ENCODE measurements at places on chromosomes 7 and 10.

DNA sequence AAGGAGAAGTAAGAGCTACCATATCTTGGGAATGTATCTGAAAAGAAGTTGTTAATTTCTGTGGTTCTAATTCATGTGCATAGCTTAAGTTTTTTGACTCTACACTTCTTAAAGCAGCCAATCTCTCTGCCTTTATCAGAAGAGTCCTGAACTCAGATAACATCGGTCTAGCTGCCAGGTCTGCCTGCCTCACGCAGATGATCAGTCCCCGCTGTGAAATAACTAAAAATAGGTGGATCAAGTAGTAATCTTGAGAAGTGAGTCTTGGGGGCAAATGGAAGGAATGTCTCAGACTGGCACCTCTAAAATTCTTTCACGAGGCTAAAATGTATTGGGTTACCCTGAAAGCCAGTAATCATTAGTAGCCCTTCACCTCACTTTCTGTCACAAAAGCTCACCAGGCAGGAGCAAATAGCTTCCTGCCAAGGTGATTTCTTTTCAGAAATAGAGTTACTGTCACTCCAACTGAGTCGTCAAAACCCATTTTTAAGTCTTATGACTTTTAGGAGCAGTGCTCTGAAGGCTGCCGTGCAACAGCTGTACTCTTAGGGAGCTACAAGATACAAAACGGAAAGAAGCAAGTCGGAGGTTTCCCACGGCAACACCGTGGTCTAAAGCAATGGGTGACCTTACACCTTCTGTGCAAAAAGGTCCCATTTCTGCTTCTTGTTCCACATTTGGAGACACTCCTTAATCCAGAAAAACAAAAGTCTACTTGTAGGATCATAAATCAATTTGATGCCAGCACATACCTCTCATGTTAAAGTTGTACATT lies 85.2 kb downstream of the ABCB5 start:
- DNase-seq: no peak

- no peak for DNase-seq
These were observed 45.8 kb upstream of the PRSS58 start for GRCh38 chr7:142303650-142304049.

- DNase-seq: no peak
These were observed 446.5 kb upstream of the NRP1 start for GRCh38 chr10:33780961-33781360.

DNA sequence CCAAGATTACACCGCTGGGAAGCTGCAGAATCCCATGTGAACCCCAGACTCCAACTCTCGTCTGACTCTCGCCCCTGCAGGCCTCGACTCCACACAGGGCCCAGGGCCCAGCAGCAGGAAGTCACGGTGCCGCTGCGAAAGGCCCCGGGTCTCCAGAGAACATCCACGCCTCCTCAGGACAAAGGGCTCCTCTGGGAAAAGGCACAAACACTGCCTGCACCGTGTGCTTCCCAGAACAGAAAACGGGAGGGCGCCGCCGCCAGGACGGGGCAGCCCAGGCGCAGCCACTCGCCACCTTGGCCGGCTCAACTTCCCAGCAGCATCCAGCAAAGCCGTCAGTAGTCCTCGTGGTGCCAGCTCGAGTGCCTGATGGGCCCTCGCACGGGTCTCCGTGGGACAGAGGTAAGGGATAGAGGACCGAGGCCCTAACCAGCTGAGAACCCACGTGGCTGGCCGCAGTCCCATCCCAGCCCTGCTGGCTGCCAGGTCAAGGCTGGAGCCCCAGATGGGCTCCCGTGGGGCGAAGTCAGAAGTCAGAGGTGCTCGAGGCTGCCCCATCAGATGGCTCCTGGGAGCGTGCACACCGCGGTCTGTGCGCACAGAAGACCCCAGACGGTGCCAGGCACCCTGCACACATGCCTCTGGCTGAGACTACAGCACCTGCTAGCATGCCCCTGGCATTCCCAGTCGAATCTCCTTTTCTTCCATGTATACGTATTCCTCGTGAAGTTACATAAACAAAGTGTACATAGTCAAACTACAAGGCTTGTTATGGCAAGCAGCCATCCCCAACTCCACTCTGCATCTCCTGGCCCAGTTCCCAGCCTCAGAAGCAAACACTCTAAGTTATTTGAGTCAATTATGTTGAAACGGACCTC lies 60.2 kb downstream of the MAD1L1 start:
- DNase-seq: no peak

- DNase-seq: no peak
These were observed 117.8 kb upstream of the C1QL3 start for GRCh38 chr10:16639471-16639870.

DNA sequence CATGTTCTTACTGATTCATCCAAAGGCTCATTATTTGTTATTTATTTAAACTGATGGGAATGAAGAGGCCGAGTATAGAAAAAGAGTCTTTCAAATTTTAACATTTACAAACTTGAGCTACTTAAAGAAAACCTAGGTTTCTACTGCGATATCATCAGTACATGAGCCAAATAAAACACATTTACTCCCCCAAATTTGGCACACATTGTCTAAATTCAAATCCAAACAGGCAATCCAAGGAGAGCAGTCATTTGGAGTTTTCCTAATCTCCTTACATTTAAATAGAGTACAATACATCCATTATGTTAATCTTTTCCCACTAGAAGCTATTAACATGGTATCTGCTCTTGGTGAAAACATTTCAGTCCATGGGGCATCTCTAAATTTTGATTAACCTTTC lies 2.2 kb downstream of the NMT2 start:
- DNase-seq: no peak

DNA sequence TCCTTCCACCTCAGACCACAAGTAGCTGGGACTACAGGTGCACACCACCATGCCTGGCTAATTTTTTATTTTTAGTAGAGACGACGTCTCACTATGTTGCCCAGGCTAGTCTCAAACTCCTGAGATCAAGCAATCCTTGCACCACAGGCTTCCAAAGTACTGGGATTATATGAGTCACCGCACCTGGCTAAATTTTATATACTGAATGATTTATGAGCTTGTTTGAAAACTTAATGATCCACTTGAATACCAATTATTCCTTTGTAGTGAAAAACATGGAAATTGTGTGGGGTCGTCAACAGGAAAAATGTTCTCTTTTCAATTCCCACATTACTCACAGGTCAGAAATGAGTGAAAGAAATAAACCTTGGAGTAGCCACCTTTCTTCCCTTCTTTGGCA lies 31.3 kb downstream of the RAPGEF5 start:
- DNase-seq: no peak

- no peak for DNase-seq
These were observed 306.3 kb downstream of the C7orf25 start for GRCh38 chr7:42605406-42606192.

DNA sequence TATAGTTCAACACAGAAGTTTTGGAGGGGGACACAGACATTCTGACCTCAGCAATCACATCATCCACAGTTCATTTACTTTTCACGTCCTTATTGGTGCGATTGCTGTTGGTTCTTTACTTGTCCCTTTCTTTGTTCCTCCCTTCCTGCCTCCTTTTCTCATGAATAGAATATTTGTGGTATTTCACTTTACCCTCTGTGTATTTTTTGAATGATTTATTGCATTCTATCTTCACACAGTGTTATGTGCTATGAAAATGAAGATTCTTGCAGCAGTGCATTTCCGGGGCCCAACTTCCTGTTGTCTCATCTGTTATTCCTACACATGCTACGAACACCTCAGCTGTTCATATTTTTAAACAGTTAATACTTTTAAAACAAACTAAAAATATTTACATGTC lies 179.6 kb downstream of the ZMYND11 start:
- no peak for DNase-seq

- no peak for DNase-seq
These were observed 227.0 kb downstream of the SORCS3 start for GRCh38 chr10:104867966-104868598.

DNA sequence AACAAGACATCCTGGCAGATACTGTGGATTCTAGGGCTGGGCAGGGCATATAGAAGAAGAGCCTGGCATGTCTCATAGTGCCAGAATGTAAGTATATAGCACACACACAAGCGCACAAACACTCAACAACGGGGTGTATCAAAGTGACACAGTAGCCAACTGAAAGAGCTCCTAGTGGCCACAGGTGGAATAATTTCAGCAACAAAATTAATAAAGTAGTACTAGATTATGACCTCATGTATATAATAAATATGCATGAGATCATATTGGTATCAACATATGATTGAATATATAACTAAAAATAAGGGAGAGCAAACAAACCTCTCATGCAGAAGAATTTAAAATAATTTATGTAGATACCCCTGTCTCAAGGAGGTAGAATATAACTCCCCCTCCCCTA lies 72.4 kb upstream of the CXCL12 start:
- no peak for DNase-seq

GRCh38 chr10:27514243-27514642 lies 10.1 kb downstream of the RAB18 start:
- DNase-seq: no peak

- DNase-seq: no peak
These were observed 59.0 kb upstream of the HABP2 start for GRCh38 chr10:113493882-113494301.

DNA sequence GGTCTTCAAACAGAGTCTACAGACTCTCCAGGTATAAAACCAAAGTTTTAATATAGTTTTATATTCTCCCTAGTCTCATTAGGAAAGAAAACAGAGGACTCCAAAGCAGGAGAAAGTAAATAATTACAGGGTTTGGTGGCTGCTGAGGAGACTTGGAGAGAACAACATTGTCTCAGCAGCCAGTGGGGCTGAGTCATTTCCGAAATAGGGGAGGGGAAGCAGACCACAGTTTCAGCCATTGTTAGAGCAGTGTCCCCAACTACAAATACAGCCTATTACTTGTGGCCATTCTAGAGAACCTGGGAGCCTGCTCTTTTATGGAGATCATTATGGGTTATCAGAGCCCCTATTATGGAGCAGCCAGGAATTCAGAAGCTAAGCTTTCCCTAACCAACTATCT lies 44.2 kb upstream of the A1CF start:
- no peak for DNase-seq

DNA sequence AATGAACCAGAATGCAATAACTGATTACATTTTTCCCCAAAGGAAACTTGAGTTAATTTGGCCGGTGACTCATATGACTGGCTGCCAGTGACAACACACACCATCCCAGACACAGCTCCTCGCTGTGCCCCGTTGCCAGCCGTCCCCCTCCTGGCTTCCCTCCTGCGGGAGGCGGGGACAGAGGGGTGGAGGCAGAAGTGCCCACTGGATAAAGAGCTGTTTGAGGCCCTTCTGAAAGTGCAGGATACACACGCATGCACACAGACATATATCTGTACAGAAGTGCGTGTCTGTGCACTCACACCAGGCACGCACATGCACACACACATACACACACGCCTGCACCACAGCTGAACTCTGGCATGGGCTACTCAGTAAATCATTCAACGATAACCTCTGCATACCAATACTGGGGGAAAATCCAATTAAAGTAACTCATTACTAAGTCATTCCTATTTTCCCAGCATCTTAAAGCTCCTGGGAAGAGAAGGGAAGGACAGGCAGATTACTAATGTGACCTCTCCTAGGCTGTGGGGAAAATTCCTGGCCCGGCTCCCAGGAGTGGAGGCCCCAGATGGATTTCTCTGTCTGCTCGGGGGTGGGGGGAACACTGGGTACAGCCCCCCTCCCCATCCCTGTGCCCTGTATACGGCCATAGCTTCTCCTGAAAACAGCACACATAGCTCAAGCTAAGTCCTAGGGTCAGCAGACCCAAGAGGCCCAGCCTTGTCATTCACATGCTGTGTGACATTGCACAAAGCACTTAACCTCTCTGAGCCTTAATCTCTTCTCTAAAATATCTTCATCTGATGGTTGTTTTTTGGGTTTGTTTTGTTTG lies 52.3 kb upstream of the MYL10 start:
- DNase-seq: no peak

DNA sequence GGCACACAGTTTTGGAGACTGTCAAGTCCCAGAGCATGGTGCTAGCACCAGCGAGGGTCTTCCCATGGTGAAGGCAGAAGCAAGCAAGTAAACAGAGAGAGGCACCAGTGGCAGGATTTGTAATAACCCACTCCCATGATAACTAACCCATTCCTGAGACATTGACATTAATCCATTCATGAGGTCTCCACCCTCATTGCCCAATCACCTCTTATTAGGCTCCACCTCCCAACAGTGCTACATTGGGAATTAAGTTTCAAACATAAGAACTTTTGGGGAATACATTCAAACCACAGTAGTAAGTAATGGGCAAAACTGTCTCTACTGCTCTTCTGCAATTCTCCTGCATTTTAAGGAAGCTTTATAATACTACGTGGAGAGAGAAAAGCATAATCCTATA lies 193.6 kb downstream of the CACNA2D1 start:
- no peak for DNase-seq

- no peak for DNase-seq
These were observed 380.2 kb downstream of the EXOC4 start for GRCh38 chr7:133633055-133633454.

All from activated CD8-positive, alpha-beta memory T cell treated with anti-CD3 and anti-CD28 coated beads for 1 hour (primary cell).